Fibroblast of skin of left quadriceps (primary cell): ENCODE measurements at places on chromosomes 1 and 21.

- no peak for DNase-seq
These were observed 171.1 kb downstream of the TOMM20 start for GRCh38 chr1:234957330-234958065.

DNA sequence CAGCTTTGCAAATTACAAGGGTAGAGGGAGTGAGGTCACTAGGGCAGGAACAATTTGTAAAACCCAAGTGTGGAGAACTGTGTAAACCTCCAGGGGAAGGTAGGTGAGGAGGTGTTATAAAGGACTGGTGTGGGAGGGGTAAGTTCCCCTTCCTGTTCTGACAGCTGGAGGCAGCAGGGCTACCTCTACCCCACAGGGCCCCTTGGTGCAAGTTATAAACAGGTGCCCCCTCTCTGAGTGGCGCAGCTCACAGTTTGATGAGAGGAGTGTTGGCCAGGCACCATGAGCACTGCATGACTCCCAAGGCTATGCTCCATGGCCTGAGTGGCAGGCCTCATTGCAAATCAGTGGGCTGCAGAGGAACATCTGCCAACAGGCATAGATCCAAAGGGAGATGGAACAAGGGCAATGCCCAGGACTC lies 41.0 kb downstream of the MFSD2A start:
- DNase-seq, result no peak

- no peak for DNase-seq
These were observed 4.7 kb upstream of the DMBX1 start for GRCh38 chr1:46484783-46485490.

- no peak for DNase-seq
These were observed at the start of gene WNT2B for GRCh38 chr1:112508278-112509004. Gene WNT2B, plus strand, starts transcription at chr1:112508965. Its CDS starts 298 bp downstream, at chr1:112509263.

- no peak for DNase-seq
These were observed 53.4 kb upstream of the BCAR3 start for GRCh38 chr1:93734999-93735398.

- DNase-seq, result no peak
These were observed at the start of gene CFAP141 for GRCh38 chr1:154206196-154206595. Gene CFAP141, minus strand, starts transcription at chr1:154206333. Its CDS starts 26 bp downstream, at chr1:154206307.

DNA sequence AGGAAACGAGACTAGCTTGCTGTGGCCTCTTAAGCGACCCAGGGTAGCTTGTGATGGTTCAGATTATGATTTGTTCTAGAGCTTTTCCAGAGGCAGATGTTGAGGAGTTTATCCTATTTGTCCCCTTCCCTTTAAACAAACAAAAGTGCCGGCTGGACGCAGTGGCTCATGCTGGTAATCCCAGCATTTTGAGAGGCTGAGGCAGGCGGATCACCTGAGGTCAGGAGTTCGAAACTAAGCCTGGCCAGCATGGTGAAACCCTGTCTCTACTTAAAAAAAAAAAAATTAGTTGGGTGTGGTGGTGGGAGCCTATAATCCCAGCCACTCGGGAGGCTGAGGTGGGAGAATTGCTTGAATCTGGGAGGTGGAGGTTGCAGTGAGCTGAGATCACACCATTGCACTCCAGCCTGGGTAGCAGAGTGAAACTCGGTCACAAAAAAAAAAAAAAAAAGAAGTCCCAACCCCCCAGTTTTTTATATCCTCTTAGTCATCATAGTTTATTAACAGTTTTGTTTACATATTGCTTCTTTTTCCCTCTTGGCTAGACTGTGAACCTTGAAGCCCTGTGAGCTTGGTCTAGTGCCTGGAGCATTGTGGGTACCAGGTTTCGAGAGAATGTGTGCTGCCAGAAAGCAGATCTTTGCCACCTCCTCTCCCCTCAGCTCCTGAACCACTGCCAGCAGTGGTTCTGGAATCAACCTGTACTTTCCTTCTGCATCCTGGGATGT lies 29.8 kb downstream of the MAPKAPK2 start:
- DNase-seq, result no peak
